NCI-H2029 treated with DMSO at 0.1 percent for 48 hours (cell line): ENCODE measurements at places on chromosomes 6 and 20.

DNA sequence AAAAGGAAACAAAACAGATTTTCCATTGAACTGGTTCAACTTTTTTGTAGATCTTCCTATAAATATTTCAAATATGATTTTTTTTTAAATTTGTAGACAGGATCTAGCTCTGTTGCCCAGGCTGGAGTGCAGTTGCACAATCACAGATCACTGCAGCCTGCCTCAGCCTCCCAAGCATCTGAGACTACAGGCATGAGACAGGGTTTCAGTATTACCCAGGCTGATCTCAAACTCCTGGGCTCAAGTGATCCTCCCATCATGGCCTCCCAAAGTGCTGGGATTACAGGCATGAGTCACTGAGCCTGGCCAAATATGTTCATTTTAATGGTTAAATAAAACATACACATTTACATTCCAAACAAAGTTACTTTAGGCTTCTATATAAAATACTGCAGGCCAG is 33.6 kb downstream of the SAMHD1 start:
- no peak for DNase-seq

DNA sequence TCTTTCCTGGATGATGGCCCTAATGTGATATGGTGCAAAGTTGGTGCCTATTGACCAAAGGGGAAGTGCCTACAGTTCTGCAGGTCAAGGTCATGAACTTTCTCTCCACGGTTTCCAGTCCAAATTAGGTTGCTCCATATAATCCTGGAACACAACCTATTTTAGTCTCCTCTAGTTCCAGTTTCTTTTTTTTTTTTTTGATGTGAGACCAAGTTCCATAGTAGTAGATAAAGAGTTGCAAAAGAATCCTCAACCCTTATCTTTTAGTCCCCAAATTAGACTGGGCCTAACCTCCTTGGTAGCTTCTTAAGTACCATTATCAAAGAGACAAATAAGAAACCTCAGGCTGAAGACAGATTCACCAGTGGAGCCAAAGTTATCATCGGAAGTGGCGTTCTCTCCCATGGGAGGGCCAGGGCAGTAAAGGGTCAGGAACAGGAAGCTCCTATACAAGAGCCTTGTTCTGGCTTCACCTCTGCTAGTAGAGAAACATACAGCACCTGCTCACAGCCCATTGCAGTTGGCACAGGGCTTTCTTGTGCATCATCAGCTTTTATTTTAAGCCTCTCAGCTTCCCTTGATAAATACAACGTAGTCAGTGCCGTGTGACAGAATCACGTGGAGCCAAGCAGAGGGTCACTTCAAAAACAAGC is 132.2 kb upstream of the RREB1 start:
- DNase-seq: peak; percentile 96

DNA sequence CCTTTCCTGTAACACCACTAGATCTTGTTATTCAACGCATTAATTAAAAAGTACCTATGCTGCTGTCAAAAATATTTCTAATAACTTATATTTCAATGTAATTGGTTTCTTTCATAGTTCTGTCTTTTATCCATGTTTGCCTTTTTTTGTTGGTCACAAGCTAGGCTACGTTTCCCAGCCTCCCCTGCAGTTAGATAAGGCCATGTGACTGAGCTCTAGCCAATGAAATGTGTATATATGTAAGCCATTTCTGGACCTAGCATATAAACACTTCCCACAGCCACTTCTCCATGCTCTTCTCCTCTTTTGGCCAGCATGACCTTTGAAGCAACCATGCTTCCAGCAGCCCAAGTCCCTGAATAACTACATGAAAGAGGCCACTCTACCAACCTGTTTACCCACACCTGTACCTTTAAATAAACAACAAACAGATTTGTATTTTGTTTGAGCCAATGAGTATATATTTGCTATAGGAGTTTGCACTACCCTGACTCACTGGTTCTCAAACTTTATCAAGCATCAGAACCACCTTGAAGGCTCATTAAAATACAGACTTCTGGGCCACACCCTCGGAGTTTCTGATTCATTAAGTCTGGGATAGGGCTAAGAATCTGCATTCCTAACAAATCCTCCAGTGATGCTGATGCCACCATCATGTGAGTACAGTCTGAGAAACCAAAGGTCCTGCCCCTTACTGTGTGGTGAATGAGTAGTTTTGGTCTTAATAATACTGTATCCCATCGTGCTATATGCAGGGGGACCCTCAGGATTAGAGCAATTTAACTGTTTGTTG is 45.6 kb upstream of the BEND6 start:
- no peak for DNase-seq

DNA sequence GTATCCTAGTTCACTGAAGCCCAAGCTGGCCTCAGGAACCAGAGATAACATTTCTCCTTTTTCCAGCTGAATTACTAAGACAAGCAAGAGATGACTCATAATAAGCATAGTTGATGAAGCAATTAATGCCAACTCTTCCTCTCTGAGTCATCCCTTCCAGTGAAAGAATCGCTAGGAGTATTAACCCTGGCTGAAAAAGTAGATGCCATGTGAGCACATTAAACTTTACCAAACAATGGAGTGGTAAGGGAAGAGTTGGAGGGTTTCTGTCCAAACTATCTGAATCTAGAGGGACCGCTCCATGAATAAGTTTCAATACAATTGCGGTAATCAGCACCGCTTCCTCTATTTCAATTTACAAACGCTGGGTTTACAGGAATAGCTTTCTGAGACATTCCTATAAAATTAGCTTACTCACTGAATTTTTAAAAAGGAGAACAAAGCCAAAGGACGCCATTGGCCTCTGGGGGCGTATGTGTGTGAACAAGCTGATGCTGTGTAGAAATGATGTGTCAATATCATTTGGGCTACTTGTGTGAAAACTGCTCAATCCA is 48.3 kb downstream of the ATXN1 start:
- DNase-seq: no peak

DNA sequence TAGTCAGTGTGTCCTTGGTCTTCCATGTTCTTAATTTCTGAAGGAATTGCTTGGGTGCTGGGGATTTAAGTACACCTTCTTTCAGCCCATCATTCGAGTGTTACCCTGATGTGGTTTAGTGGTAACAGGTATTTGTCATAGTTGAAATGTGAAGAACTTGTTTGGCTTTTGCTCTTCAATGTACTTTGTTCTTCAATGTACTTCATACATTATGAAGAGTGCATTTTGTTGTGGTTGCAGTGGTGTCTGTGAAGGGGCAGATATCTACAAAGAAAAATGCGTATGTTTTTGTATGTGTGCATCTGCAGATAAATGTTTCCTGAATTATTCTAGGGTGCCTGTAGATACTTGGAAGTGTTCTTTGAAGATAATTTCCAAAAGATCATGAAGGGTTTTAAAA is 111.2 kb upstream of the SUPT3H start:
- DNase-seq: no peak
